ENCODE measurements at places on chromosomes 6 and 20.
A peak's percentile ranks its signal among the peaks of the same experiment; 100 is the strongest.

GRCh38 chr6:136880748-136881460, 41.2 kb upstream of the SLC35D3 start:
- no peak for DNase-seq

- DNase-seq: no peak
Observed at GRCh38 chr6:71056656-71057055, 99.8 kb upstream of the B3GAT2 start.

DNA sequence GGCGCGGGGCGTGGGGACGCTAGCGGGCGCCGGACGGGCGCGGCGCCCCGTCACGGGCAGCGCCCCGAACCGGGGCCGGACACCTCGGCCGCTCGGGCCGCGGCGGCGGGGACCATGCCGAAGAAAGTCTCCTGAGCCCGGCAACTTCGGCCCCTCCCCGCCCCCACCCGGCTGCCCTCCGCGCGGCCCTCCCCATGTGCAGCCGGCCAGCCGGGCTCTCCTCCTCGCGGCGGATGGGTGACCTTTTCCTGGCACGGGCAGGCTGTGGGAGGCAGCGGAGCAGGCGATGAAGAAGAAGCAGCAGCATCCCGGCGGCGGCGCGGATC, 278 bp downstream of the UST start:
- peak; percentile 44 for DNase-seq

DNA sequence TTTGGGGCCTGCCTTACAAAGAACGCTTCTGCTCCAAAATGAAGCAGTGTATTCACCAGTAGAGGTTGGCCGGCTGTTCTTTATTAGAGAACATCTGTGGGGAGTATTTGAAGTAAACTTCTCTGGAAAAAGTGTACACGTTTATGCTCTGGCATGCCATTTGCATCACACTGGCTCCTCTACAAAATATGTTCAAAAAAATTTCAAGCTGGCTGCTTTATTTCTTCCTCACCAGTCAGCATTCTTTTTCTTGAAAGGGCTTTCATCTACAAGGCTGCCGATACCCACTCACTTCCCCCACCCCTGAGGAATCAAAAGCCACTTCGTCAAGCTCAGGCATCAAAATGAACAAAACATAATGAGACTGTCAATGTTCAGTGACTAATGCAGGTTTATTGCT, 294.1 kb downstream of the TFAP2B start:
- DNase-seq: no peak

GRCh38 chr6:157246771-157247484, 76.4 kb downstream of the TMEM242 start:
- DNase-seq: no peak

GRCh38 chr20:3788685-3789155, 2.2 kb upstream of the CENPB start:
- DNase-seq: no peak

GRCh38 chr6:72580281-72580940, 41.5 kb upstream of the KCNQ5 start:
- DNase-seq: no peak

DNA sequence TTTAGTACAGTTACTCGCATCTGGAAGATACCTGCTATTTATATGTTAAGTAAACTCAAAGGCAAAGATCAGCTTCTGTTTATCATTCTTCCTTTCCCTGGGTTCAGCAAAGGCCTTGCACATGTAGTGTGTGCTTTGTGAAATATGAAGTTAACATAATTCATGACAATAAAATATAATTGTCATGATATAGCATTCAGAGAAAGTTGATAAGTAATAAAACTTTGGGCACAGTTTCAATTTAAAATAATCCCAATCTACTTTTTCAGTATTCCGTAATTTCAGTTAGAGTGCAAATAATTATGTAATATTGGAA, 51.9 kb upstream of the ZNF217 start:
- DNase-seq: no peak

DNA sequence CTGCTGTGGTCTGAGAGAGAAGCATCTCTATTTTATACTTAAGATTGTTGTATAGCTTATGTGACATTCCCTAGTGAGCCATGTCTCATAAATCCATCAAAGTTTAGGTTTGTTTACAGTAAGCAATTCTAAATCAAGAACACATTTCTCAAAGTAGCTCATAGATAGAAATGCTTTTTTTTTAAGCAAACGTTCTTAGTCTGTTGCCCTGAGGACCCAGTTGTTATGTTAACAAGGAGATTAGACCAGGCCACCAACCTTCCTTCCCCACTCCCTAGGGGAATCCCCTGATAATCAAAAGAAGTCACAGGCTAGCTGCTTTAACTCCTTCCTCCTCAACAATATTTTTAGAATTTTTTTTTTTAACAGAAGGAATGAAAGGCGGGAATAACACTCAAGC, 169.0 kb downstream of the FUT9 start:
- no peak for DNase-seq

- no peak for DNase-seq
Observed at GRCh38 chr20:17418737-17419136, 112.4 kb downstream of the BFSP1 start.

GRCh38 chr20:9342651-9343050, 171.7 kb upstream of the LAMP5 start:
- DNase-seq: no peak

- DNase-seq: no peak
Observed at GRCh38 chr20:3296261-3297078, 57.5 kb upstream of the SLC4A11 start.

- no peak for DNase-seq
Observed at GRCh38 chr20:24481173-24481572, 11.7 kb downstream of the SYNDIG1 start.

Measured in stimulated activated naive CD8-positive, alpha-beta T cell treated with anti-CD3 and anti-CD28 coated beads, Interleukin-15, Interleukin-2, amounts not matched to agents 100 U/mL and 50 U/mL, for 24 hours (primary cell).